H1 (cell line): ENCODE measurements at places on chromosomes 13 and 19. TPM values are rescaled to one million over a fixed set of nuclear protein-coding genes. Genes with fewer than 3 reads are reported as not detected.

DNA sequence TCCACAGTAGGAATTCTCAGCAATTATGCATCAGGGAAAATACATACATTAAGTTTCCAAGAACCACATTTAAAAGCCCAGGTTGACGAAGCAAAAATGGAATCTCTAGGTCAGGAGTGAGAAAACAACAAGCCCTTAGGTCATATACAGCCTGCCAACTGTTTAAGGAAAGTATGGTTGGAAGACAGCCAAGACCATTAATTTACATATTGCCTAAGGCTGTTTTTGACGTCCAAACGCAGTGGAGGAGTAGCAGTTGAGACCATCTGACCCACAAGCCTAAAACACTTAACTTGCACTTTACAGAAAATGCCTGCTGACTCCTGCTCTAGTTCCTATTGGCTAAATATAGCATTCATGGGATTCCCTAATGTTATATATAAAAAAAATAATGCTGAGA, 299.0 kb downstream of the ITGBL1 start:
- H3K36me3 ChIP-seq = no peaks in the 10 kb centered on the region
- H3K27me3 ChIP-seq = no peaks in the 10 kb centered on the region
- H3K4me1 ChIP-seq = no peaks in the 10 kb centered on the region
- no peak overlapping the region for H3K27ac ChIP-seq
- no peak for DNase-seq

GRCh38 chr13:72255908-72256307, 388.9 kb upstream of the DACH1 start:
- H3K36me3 ChIP-seq = no peaks in the 10 kb centered on the region
- no peak overlapping the region for H3K27ac ChIP-seq
- peak; percentile 52 for DNase-seq
- peaks cover 3% of the 10 kb centered on the region; the same call in 1 of the 2 replicates for H3K4me1 ChIP-seq
- no peak overlapping the region for H3K4me3 ChIP-seq

DNA sequence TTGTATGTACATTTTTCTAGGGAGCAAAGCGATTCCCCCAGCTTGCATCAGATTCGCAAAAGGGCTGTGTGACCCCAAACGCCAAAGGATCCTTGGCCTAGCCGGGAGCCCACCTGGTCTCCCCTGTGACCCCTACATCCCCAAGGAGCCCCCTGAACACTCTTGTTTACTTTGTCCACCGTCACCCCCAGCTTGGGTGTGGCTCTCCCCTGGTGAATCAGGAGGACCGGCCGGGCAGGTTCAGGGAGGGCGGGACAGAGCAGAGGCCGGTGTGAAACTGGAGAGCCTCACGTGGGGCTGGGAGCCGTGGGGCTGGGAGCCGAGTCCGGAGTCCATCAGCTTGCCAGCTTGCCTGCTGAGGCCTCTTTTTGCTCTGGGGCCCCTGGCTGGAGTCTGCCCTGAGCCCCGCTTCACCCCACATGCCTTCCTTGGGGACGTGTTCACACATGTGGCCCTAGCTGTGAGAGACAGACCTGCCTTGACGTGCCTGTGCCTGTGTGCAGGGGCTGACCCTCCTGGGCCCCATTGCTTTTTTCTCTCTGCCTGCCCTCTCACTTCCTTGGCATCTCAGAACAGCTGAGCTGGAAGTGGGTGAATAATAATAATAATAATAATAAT, 2.0 kb downstream of the ITPKC start:
- H3K4me1 ChIP-seq = peaks cover 25% of the 10 kb centered on the region
- no peaks in the 10 kb centered on the region for H3K27me3 ChIP-seq
- no peaks in the 10 kb centered on the region for H3K36me3 ChIP-seq
- H3K27ac ChIP-seq = no peak overlapping the region
- peak overlapping the region; percentile 72 for H3K4me3 ChIP-seq

DNA sequence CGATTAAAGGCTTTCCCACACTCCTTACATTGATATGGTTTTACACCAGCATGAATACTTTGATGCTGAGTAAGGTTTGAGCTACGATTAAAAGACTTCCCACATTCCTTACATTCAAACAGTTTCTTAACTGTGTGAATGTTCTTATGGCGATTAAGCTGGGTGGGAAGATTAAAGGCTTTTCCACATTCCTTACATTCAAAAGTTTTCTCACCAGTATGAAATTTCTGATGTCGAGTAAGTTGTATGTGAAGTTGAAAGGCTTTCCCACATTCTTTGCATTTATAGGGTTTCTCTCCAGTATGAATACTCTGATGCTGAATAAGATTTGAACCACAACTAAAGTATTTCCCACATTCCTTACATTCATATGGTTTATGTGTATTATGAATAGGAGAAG, 20.0 kb downstream of the ZNF780B start:
- no peak overlapping the region for H3K27ac ChIP-seq
- H3K27me3 ChIP-seq = no peaks in the 10 kb centered on the region
- no peak overlapping the region for H3K4me3 ChIP-seq
- H3K36me3 ChIP-seq = no peaks in the 10 kb centered on the region
- H3K4me1 ChIP-seq = no peaks in the 10 kb centered on the region

- no peak overlapping the region for H3K27ac ChIP-seq
- no peaks in the 10 kb centered on the region for H3K27me3 ChIP-seq
These were observed 114.8 kb downstream of the SUCLA2 start for GRCh38 chr13:47886314-47886713.

DNA sequence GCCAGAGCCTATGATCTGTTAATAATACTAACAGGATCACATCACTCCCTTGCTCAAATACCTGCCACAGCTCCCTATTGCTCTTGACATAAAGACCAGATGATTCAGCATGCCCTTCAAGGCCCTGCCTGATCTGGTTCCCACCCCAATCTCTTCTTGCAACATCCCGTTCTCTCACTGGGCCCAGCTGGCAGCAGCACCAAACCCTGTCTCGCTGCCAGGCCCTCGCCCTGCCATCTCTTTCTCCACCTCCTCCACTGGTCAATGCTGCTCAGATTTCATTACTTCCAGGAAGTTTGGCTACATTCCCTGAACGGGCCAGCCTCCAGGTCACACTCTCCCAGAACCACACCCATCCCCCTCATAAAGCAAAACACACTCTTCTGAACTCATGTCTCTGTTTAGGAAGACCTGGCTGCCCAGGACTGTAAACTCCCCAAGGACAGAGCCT, 8.6 kb upstream of the BCAT2 start:
- no peak overlapping the region for H3K27ac ChIP-seq
- no peaks in the 10 kb centered on the region for H3K27me3 ChIP-seq
- no peaks in the 10 kb centered on the region for H3K4me1 ChIP-seq
- no peak overlapping the region for H3K4me3 ChIP-seq
- H3K36me3 ChIP-seq = peaks cover 4% of the 10 kb centered on the region; the same call in 1 of the 2 replicates
- DNase-seq = no peak

- no peak overlapping the region for H3K27ac ChIP-seq
- no peak for DNase-seq
- H3K4me1 ChIP-seq = peaks cover 27% of the 10 kb centered on the region
- H3K36me3 ChIP-seq = no peaks in the 10 kb centered on the region
- H3K4me3 ChIP-seq = no peak overlapping the region
These were observed 32.8 kb upstream of the NANOS3 start for GRCh38 chr19:13844130-13844631.

DNA sequence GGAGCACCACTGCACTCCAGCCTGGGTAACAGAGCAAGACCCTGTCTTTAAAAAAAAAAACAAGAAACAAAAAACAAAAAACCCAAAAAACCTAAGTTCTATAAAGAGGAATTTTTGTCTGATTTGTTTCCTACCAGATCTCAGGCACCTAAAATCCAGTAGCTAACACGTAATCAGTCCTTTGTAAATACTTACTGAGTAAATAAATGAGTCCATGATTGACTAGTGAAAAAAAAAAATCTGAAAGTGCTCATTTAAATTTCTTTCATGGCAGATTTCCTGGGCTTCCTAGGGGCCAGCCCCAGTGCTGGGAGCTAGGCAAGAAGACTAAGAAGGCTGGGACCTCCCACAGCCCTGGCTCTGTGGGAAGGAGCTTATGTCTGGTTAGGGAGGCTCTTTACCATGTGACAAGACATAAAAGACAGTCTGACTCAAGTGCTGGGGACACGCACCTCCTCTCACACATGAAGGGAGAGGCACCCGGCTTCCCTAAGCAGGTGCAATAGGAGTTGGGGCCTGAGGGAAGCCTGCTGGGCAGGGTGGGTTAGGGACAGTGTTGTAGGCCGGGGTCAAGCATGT, 22.5 kb downstream of the LIG1 start:
- no peaks in the 10 kb centered on the region for H3K27me3 ChIP-seq
- no peak for DNase-seq
- H3K4me3 ChIP-seq = no peak overlapping the region
- no peaks in the 10 kb centered on the region for H3K4me1 ChIP-seq

DNA sequence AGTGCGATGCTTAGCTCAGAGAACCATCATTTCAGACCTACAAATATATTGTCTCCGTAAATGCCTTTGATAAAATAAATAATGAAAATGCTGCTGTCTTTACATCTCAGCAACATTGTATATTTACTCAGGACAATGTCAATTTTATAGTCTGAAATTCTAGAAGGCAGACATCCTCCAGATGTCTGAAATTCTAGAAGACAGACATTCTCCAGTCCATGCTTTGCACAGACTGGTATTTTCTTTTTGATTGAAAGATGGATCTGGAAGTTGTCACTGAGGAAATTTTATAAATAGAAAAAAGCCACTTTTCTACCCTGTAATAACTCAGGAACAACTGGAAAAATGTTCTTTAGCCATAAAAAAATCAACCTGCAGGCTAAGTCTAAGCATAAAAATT, 2293.3 kb downstream of the PCDH9 start:
- no peaks in the 10 kb centered on the region for H3K36me3 ChIP-seq
- no peak overlapping the region for H3K4me3 ChIP-seq
- H3K27me3 ChIP-seq = no peaks in the 10 kb centered on the region
- no peaks in the 10 kb centered on the region for H3K4me1 ChIP-seq

- no peak overlapping the region for H3K27ac ChIP-seq
- no peak for DNase-seq
- peak overlapping the region; percentile 52 for H3K4me3 ChIP-seq
- H3K4me1 ChIP-seq = no peaks in the 10 kb centered on the region; the same call in none of the 2 replicates
- H3K27me3 ChIP-seq = no peaks in the 10 kb centered on the region
These were observed 606 bp downstream of the ERCC1 start for GRCh38 chr19:45423033-45423588.

DNA sequence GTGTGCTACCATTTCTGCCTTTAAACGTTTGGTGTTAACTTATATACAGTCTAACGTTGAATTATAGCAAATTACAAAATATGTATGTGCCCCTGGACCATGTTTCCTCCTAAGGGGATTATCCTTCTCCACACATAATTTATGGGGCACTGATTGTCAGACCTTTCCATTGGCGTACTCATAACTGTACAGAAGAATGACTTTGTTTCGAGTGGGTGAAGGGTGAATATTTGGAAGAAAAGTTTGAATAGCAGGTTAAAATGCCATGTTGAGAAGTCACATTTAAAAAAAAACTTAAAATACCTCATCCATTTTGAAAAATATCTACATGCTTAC, 58.8 kb downstream of the SLC10A2 start:
- H3K27me3 ChIP-seq = peaks cover 1% of the 10 kb centered on the region
- H3K4me1 ChIP-seq = no peaks in the 10 kb centered on the region
- no peak for DNase-seq
- H3K36me3 ChIP-seq = no peaks in the 10 kb centered on the region
- H3K27ac ChIP-seq = no peak overlapping the region

DNA sequence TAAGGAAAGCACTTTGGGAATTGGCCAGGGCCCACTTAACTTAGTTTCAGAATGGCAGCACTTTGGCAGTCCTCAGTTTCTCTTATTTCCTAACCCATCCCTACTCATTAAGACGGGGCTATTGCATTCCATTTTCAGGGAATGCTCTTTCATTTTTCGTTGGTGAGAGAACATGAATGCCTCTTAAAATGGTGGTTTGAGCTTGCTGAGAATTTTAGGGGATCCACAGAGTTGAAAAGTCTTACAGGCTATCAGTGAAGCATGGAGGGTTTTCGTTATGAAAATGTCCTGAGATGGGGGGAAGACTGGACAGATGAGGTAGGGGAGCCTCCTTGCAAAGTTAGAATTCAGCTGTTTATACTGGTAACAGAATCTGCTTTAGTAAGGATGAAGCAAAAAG, 71.4 kb downstream of the LRCH1 start:
- no peaks in the 10 kb centered on the region for H3K36me3 ChIP-seq
- no peak for DNase-seq

- H3K4me3 ChIP-seq = no peak overlapping the region
- H3K27ac ChIP-seq = no peak overlapping the region
- peaks cover 9% of the 10 kb centered on the region; the same call in 1 of the 2 replicates for H3K36me3 ChIP-seq
- no peaks in the 10 kb centered on the region for H3K27me3 ChIP-seq
- DNase-seq = no peak
- H3K4me1 ChIP-seq = 0 out of 2 replicates have a peak, but pooled peaks cover 3% of the 10 kb centered on the region
These were observed 4.5 kb downstream of the MZF1 start for GRCh38 chr19:58568453-58569130.

- no peak for DNase-seq
- H3K27ac ChIP-seq = no peak overlapping the region
- H3K36me3 ChIP-seq = no peaks in the 10 kb centered on the region
- H3K4me3 ChIP-seq = no peak overlapping the region
- H3K27me3 ChIP-seq = no peaks in the 10 kb centered on the region
These were observed 34.2 kb downstream of the THSD1 start for GRCh38 chr13:52371736-52372247.

DNA sequence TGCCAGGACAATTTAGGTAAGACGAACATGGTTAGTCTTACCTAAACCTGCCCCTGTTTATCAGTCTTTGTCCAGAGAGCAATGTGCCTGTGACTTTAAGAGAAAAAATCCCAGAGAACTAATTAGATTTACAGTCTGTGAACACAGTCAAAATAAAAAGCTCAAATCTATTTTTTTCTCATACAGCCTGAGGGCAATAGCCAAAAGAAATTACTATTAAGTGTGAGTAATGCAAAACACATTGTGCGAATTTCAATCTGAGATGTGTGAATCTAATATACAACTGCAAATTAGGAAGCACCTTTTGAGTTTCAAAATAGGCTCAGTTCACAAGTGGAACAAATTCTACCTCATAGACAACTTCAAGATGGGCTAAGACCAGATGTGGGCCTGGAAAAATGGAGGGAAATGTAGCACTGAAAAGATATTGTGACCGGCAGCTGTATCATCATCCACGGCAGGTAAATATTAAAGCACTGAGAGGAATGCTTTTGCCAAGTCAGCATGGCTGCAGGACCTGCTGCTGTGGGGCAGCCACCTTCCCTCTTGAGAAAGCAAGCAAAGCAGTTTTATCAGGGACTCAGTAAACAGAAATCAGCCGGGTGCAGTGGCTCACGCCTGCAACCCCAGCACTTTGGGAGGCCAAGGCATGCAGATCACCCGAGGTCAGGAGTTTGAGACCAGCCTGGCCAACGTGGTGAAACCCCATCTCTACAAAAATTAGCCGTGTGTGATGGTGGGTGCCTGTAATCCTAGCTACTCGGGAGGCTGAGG, 114.8 kb downstream of the KATNAL1 start:
- no peak overlapping the region for H3K4me3 ChIP-seq
- peaks cover 3% of the 10 kb centered on the region; the same call in 1 of the 2 replicates for H3K4me1 ChIP-seq
- no peaks in the 10 kb centered on the region for H3K36me3 ChIP-seq
- no peak for DNase-seq
- no peak overlapping the region for H3K27ac ChIP-seq

The KISS1R gene
- total RNA-seq = 2.3 and 2.6 TPM in 2 replicates

The CBLC gene
- total RNA-seq = 17.4 and 19.2 TPM in 2 replicates

The DDX49 gene
- 41.3 and 52.3 TPM in 2 replicates for total RNA-seq

The KLK1 gene
- 3.4 and 4.8 TPM in 2 replicates for total RNA-seq

The IQCN gene
- total RNA-seq = 0.31 and 1.0 TPM in 2 replicates

The NCR1 gene
- total RNA-seq = 4.6 and 5.1 TPM in 2 replicates

The OR10H1 gene
- not detected in 2 replicates for total RNA-seq
